ENCODE measurements at places on chromosomes 2 and 18.

- H3K27me3 ChIP-seq, result peaks cover 6% of the 10 kb centered on the region
- H3K27ac ChIP-seq, result no peak overlapping the region
Observed at GRCh38 chr2:65491381-65491905, 59.0 kb upstream of the SPRED2 start.

- H3K27me3 ChIP-seq, result no peaks in the 10 kb centered on the region
- H3K4me1 ChIP-seq, result peaks cover 6% of the 10 kb centered on the region
- H3K27ac ChIP-seq, result no peak overlapping the region
- no peak overlapping the region for H3K4me3 ChIP-seq
- H3K36me3 ChIP-seq, result no peaks in the 10 kb centered on the region
Observed at GRCh38 chr2:167335541-167335992, 447.3 kb downstream of the XIRP2 start.

- H3K27ac ChIP-seq, result no peak overlapping the region
- H3K27me3 ChIP-seq, result peaks cover 1% of the 10 kb centered on the region
- DNase-seq, result no peak
Observed at GRCh38 chr18:63258749-63259566, 60.6 kb downstream of the BCL2 start.

DNA sequence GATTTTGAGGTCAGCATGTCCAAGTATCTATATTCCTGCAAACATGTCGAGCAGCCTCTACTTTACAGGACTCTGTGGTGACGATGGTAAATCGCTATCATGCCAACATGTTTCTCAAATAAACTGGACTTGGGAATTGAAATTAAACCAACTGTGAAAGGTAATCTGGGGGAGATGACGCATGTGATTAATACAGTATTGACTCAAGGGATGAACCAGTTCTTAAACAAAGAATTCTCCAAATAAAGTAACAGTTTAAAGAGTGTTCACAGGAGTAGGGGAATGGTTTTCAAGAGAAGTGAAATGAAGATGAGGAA lies 54.3 kb downstream of the THUMPD2 start:
- peaks cover 1% of the 10 kb centered on the region for H3K27me3 ChIP-seq
- no peak for DNase-seq
- no peak overlapping the region for H3K27ac ChIP-seq
- H3K36me3 ChIP-seq, result no peaks in the 10 kb centered on the region
- no peak overlapping the region for H3K4me3 ChIP-seq
- H3K4me1 ChIP-seq, result peaks cover 3% of the 10 kb centered on the region

- no peaks in the 10 kb centered on the region for H3K36me3 ChIP-seq
- H3K4me1 ChIP-seq, result no peaks in the 10 kb centered on the region
- H3K27me3 ChIP-seq, result no peaks in the 10 kb centered on the region
- DNase-seq, result no peak
Observed at GRCh38 chr18:60649842-60650536, 277.4 kb upstream of the MC4R start.

- peaks cover 2% of the 10 kb centered on the region for H3K27me3 ChIP-seq
- peaks cover 7% of the 10 kb centered on the region for H3K36me3 ChIP-seq
- peaks cover 7% of the 10 kb centered on the region for H3K4me1 ChIP-seq
- no peak overlapping the region for H3K27ac ChIP-seq
- H3K4me3 ChIP-seq, result no peak overlapping the region
Observed at GRCh38 chr2:83742117-83742782, 716.8 kb downstream of the SUCLG1 start.

- H3K4me3 ChIP-seq, result no peak overlapping the region
- peaks cover 4% of the 10 kb centered on the region for H3K27me3 ChIP-seq
- H3K36me3 ChIP-seq, result no peaks in the 10 kb centered on the region
- DNase-seq, result no peak
Observed at GRCh38 chr2:5040571-5040970, 651.6 kb upstream of the SOX11 start.

DNA sequence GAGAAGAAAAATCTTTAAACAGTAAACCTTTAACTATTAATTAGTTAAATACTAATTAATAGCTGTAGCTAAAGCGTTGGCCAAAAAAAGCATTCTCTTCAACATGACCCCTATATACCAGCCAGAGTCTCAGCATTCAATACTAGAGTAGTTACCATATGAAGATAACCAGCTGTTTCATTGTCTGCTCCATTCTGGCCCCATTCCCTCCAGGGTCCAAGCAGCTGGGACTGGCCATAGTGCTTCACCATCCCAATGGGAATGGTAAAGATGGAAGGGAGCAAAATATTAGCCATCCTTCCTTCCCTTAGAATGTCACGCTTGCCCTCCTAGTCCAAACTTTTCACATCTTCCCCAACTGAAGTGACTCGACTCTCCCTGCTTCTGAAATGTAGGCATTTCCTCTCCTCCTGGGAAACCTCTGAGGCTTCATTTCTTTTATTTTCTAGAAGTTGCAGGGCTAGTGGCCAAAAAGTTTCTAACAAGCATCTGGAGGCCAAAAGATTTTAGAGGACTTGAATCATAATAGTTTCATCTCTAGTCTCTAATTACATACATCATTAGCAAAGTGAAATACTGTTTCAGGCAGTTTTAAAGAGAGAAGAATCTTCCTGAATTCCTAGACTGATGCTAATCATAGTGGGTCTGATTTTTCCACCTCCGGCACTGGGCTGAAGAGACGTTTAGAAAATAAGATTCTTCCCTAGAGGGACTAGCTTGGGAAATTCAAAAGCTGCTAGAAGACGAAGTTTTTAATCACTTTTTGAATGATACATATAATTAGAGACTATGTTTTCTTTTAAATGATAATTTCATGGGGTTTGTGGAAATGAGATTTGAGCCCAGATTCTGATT lies 52.7 kb downstream of the CCDC68 start:
- peaks cover 2% of the 10 kb centered on the region for H3K4me1 ChIP-seq
- no peak for DNase-seq
- peaks cover 6% of the 10 kb centered on the region for H3K27me3 ChIP-seq
- no peak overlapping the region for H3K27ac ChIP-seq
- no peak overlapping the region for H3K4me3 ChIP-seq
- H3K36me3 ChIP-seq, result no peaks in the 10 kb centered on the region

- H3K27me3 ChIP-seq, result peaks cover 5% of the 10 kb centered on the region
- H3K36me3 ChIP-seq, result no peaks in the 10 kb centered on the region
- no peaks in the 10 kb centered on the region for H3K4me1 ChIP-seq
- H3K4me3 ChIP-seq, result no peak overlapping the region
Observed at GRCh38 chr2:148602885-148603561, 41.5 kb upstream of the EPC2 start.

GRCh38 chr2:122704109-122704563 lies 948.7 kb downstream of the TSN start:
- H3K27me3 ChIP-seq, result no peaks in the 10 kb centered on the region
- H3K4me1 ChIP-seq, result no peaks in the 10 kb centered on the region
- H3K36me3 ChIP-seq, result no peaks in the 10 kb centered on the region
- no peak overlapping the region for H3K27ac ChIP-seq

- DNase-seq, result peak; percentile 74
- H3K4me1 ChIP-seq, result no peaks in the 10 kb centered on the region
- H3K36me3 ChIP-seq, result no peaks in the 10 kb centered on the region
- no peak overlapping the region for H3K4me3 ChIP-seq
- no peaks in the 10 kb centered on the region for H3K27me3 ChIP-seq
- no peak overlapping the region for H3K27ac ChIP-seq
Observed at GRCh38 chr2:16525265-16525887, 140.3 kb downstream of the CYRIA start.

DNA sequence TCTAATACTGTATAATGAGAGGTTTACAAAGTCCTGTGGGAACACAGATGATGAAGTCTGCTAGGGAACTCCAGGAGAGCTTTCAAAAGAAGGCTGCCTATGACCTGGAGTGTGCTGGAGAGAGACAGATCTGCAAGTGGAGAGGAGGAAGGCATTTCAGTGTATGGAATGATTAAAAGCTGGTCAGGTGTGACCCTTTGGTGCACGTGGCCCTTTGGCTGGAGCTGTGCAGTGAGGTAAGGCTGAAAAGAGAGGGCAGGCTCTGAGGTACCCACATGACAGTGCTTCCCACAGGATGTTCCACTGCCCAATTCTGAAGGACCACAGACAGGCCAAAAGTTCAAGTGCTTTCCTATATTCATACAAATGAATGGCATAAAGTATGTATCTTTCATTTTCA lies 157.1 kb downstream of the DYM start:
- H3K27ac ChIP-seq, result no peak overlapping the region
- H3K27me3 ChIP-seq, result no peaks in the 10 kb centered on the region
- H3K4me3 ChIP-seq, result no peak overlapping the region
- no peak for DNase-seq
- no peaks in the 10 kb centered on the region for H3K36me3 ChIP-seq

GRCh38 chr2:233209533-233210171 lies 41.8 kb upstream of the ATG16L1 start:
- peaks cover 16% of the 10 kb centered on the region for H3K36me3 ChIP-seq
- no peak for DNase-seq
- peak overlapping the region; percentile 70 for H3K4me3 ChIP-seq
- H3K4me1 ChIP-seq, result peaks cover 21% of the 10 kb centered on the region

GRCh38 chr2:60551240-60552077 lies 2.0 kb downstream of the BCL11A start:
- H3K4me3 ChIP-seq, result peak overlapping the region; percentile 93
- H3K4me1 ChIP-seq, result peaks cover 8% of the 10 kb centered on the region
- DNase-seq, result peak; percentile 50
- H3K27me3 ChIP-seq, result peaks cover 6% of the 10 kb centered on the region

- H3K27ac ChIP-seq, result no peak overlapping the region
- H3K36me3 ChIP-seq, result no peaks in the 10 kb centered on the region
- H3K4me3 ChIP-seq, result no peak overlapping the region
- H3K4me1 ChIP-seq, result peaks cover 5% of the 10 kb centered on the region
Observed at GRCh38 chr18:36381075-36381474, 83.6 kb downstream of the FHOD3 start.

DNA sequence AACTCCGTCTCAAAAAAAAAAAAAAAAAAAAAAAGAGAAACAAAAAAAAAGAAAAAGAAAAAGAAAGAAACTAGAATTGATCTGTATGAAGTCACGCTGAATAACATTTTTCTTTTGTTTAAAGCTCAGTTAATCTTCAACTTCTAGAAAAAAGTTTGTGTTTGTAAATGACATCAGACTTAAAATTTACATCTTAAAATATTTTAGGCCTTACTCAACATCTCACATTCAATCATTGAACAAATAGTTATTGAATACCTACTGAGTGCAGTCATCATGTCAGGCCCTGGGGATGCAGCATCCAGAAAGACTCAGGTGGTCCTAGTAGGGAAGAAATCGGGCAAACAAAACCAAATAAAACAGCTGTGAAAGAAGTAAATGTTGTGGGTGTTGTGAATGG lies 292.3 kb upstream of the FANCL start:
- no peaks in the 10 kb centered on the region for H3K36me3 ChIP-seq
- no peaks in the 10 kb centered on the region for H3K4me1 ChIP-seq
- H3K27ac ChIP-seq, result no peak overlapping the region
- H3K27me3 ChIP-seq, result peaks cover 1% of the 10 kb centered on the region
- no peak overlapping the region for H3K4me3 ChIP-seq

GRCh38 chr2:108364676-108365297 lies 13.0 kb upstream of the SULT1C4 start:
- H3K27ac ChIP-seq, result peak overlapping the region; percentile 33
- H3K4me1 ChIP-seq, result peaks cover 8% of the 10 kb centered on the region
- no peak for DNase-seq
- peaks cover 2% of the 10 kb centered on the region for H3K27me3 ChIP-seq
- peaks cover 59% of the 10 kb centered on the region for H3K36me3 ChIP-seq

Data from endothelial cell (in vitro differentiated cells).